ENCODE measurements at places on chromosomes 4 and X.

- DNase-seq = no peak
Observed at GRCh38 chr4:133270021-133270570, 121.0 kb downstream of the PCDH10 start.

- no peak for DNase-seq
Observed at GRCh38 chrX:17788956-17789562, 51.8 kb downstream of the SCML1 start.

- no peak for DNase-seq
Observed at GRCh38 chr4:82473621-82474164, 43.3 kb downstream of the ENOPH1 start.

- DNase-seq = no peak
Observed at GRCh38 chr4:171024720-171025303, 788.4 kb upstream of the GALNTL6 start.

GRCh38 chr4:26573389-26573794 is 10.5 kb upstream of the TBC1D19 start:
- no peak for DNase-seq

GRCh38 chr4:100345585-100345984 is 155.3 kb upstream of the DDIT4L start:
- DNase-seq = no peak

DNA sequence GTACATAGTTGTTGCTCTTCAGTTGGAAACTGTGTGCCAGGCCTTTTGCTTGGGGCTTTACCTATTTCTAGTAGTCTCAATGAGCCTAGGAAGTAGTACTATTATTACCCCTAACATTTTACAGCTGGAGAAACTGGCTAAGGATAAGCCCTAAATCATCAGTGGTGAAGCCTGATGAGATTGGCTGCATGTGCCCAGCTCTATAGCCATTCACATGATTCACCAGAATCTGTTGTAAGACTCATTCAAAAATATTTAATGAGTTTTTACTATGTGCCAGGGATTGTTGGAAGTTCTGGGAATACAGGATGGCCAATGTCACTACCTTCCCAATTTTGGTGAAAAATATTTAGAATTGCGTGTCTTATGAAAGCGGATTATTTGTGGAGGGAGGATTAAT is 2.8 kb downstream of the KIT start:
- DNase-seq = no peak

- no peak for DNase-seq
Observed at GRCh38 chr4:31084806-31085416, 364.7 kb downstream of the PCDH7 start.

- DNase-seq = no peak
Observed at GRCh38 chr4:37728064-37728463, 41.9 kb upstream of the RELL1 start.

GRCh38 chr4:134911941-134912340 is 710.4 kb upstream of the PABPC4L start:
- no peak for DNase-seq

DNA sequence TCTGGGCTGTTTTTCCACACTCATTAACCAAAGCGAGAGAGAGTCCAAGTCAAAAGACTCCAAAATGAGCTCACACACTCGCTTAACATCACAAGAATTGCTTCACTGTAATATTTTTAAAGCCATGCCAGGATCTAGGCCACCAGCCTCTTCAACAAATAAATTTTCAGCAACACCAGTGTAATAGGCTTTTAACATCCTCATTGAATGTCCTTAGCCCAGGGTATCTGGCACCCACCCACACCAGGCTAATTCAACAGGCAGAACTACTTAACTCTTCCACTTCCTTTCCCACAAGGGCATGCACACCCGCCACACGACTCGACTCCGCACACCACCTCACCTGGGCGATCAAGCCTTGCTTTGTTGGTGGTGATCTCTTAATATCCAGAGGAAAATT is 34.2 kb downstream of the FAT1 start:
- no peak for DNase-seq

GRCh38 chr4:54554339-54554990 is 103.3 kb upstream of the KIT start:
- DNase-seq = no peak

DNA sequence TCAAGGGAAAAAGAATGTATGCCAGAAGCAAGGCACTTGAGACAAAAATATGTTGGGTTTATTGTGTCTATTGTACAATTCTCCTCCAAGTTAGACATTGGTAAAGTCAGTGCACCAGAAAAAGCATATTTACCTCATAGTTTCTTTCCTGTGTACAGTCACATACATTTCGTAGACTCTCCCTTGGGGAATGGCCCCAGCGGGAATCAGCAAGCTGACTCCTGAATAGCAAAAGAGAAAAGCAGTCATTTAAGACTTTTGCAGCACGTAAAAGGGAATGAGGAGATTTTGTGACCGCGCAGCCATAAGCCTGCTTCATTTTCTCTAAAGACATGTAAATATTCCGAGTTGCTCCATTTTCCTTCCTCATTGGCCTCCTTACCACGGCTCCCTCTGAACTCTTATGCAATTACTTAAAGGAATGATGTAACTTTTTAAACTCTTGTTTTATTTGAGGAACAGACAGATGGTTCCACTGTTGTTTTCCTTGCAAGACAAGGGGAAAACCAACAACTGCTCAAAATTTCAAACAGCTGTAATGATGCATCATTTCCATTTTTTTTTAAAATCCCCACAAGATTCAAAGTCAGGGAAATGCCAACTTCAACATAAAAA is 332.7 kb downstream of the UNC5C start:
- no peak for DNase-seq

GRCh38 chr4:94856030-94856429 is 98.3 kb downstream of the BMPR1B start:
- no peak for DNase-seq

- no peak for DNase-seq
Observed at GRCh38 chr4:165504184-165504583, 125.4 kb downstream of the CPE start.

- no peak for DNase-seq
Observed at GRCh38 chrX:7759830-7760229, 83.1 kb upstream of the VCX start.
